ENCODE measurements at places on chromosomes 4 and X.
A peak's percentile ranks its signal among the peaks of the same experiment; 100 is the strongest.

GRCh38 chr4:184889666-184890335 is 64.0 kb upstream of the ACSL1 start:
- DNase-seq = no peak

DNA sequence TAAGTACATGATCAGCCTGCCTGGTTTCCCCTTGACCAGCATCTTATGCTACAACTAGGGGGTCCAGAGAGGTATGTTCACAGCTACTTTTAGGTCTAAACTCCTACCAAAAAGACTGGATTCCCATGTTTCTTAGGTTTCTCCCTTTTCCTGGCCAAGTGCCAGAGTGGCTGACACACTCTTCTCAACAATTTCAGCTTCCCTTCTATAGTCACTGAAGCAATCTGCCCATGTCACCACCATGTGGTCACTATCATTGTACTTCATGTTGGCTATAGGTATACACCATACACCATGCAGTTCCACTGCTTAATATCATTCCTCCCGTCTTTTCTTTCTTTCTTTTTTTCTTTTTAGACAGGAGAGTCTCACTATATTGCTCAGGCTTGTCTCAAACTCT is 66.9 kb downstream of the KLHL13 start:
- DNase-seq = no peak

- no peak for DNase-seq
Observed at GRCh38 chr4:40550948-40551462, 78.7 kb downstream of the RBM47 start.

DNA sequence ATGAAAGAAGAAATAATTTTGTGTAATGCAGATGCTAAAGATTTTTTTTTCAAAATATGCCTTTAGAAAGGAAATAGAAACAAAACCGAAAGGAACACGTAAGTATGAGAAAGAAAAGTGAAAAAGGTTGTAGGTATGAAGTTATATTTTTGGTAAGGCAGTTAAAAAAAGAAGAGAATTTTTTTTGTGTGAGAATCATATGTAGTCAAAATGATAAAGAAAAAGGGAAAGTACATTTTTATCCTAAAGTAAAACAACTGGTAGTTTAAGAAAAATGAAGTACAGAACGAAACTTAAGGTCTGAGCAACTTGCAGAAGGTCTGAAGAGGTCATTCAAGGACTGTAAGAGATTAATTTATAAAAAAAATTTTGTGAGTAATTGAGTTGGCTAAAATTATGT is 164.0 kb upstream of the TRAM1L1 start:
- no peak for DNase-seq

- no peak for DNase-seq
Observed at GRCh38 chr4:35461931-35462659, 782.2 kb downstream of the ARAP2 start.

DNA sequence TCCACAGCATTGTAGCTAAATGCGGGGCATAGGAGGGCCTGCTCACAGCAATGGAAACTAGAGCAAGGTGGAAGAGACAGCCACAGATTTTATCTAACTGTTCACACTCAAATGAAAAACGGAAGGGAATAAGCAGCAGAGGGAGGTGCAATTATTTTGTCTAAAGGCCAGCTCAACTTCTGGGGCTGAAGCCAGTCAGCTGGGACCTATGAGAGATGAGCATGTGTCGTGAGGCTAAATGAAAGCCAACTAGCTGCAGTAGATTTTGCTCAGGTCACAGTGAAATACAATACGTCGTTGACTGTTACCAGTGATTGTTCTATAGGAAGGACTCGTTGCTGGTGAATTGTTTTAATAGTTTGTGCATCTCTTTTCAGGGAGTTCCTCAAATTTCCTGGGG is 26.4 kb upstream of the FGFBP2 start:
- DNase-seq = no peak

DNA sequence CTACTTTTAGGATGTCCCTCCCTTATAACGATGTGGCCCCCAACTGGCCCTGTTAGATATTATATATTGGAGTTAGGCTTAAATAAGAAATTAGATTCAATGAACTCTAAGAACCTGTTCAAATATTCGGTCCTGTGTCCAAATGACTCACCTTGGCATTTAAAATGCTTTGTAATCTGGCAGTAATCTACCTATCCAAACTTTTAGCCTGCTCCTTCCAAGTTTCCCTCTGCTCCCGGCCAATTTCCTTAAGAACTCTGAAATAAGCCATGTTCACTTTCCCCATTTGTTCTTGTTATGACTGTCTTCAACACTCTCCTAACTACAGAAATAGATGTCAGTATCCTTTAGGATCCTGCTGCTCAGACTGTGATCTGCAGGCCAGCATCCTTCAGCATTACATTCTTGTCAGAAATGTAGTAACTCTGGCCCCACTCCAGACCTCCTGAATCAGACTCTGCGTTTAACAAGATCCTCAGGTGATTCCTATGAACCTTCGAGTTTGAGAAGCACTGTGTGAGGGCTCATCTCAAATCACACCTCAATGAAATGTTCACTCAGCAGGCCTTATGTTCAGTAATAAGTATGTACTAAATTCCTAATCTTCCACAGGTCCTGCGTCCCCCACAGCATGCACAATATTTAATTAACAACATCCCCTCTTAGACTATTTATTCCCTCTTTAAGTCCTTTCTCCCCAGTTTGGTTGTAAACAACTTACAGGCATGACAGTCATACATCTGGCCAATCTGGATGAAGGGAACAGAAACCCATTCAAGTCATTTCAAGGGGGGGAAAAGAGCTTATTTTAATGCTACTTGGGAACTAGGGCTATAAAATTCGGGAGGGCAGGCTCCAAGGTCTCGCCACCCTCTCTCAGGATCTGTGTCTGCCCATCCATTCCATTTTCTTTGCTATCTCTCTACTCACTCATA is 3.0 kb downstream of the ATP8A1 start:
- no peak for DNase-seq

GRCh38 chrX:110180928-110181310 is 137.0 kb downstream of the AMMECR1 start:
- no peak for DNase-seq

DNA sequence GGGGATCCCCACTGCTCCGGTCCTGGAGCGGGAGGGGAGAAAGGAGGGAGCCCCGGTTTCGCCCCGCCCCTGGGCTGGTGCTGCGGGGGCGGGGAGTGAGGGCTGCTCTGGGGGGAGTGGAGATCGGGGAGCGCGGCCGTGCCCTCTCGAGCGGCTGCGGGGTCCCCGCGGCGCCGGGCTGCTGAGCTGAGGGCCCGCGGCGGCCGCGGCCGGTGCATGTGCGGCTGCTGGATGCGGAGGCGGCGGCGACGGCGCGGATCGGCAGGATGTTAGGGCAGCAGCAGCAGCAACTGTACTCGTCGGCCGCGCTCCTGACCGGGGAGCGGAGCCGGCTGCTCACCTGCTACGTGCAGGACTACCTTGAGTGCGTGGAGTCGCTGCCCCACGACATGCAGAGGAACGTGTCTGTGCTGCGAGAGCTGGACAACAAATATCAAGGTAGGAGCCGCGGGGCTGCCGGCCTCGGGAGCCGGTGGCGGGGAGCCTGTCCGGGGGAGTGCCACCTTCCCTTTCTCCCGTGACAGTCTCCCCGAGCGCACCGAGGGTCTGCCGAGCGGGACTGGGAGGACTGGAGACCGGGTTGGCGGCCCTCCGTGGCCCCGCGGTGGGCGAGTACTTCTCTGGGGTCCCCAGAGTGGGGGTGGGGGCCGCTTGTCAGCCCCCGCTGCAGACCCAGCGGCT is at the start of gene ING2:
Gene ING2, plus strand, starts transcription at position 129 of the 681 bp plus-strand sequence. Its CDS starts 138 bp downstream, at position 267.
- peak; percentile 44 for DNase-seq

GRCh38 chrX:16479206-16479869 is 170.6 kb upstream of the S100G start:
- no peak for DNase-seq

DNA sequence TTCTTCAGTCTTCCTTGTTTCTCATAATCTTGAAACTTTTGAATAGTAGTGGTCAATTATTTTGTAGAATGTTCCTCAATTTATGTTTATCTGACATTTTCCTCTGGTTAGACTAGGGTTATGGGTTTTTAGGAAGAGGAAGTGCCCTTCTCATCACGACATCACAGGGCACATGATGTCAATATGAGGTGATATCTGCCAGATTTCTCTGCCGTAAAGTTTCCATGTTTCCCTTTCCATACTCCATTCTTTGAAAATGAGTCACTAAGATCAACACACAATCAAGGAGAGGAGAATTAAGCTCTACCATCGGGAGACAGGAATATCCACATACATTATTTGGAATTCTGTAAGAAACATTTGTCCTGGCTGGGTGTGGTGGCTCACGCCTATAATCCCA is 28.4 kb downstream of the RP2 start:
- DNase-seq = no peak

- no peak for DNase-seq
Observed at GRCh38 chr4:110587666-110588285, 35.1 kb downstream of the PITX2 start.

GRCh38 chrX:49155243-49155899 is 7.2 kb upstream of the MAGIX start:
- peak; percentile 37 for DNase-seq

DNA sequence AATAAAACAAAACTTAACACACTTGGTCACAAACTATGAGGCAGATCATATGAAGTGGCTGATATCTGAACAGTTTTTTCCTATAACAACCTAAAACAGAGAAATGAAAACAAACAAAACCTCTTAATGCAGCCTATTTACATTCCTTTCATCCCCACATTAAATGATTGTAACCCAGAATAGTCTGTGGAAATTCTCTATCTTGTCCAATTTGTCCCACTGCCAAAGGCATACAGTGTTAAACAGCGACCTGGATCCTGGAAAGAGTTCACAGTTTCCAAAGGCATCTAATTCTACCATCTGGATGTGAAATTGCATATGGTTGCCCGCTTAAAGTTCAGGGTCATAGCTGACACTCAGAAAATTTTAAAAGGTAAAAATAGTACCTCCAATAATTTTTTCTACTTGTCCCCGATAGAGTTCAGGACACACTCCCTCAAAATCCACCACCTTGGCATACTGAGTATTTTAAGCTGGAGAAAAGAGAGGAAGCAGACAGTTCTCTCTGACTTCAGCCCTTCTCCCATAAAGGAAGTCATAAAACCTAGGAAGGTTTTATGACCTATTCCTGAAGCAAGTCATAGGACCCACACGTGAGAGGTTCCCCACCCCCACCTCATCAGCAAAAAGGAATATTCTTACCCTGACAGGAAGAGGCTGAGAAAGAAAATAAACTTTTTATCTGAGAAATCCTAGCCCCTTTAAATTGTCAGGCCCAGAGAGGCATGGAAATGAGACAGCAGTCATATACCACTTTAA is 270.2 kb downstream of the PAPSS1 start:
- DNase-seq = no peak

GRCh38 chr4:145453163-145453520 is 28.5 kb upstream of the SMAD1 start:
- no peak for DNase-seq

- no peak for DNase-seq
Observed at GRCh38 chr4:109708990-109709389, 5.7 kb upstream of the CASP6 start.

DNA sequence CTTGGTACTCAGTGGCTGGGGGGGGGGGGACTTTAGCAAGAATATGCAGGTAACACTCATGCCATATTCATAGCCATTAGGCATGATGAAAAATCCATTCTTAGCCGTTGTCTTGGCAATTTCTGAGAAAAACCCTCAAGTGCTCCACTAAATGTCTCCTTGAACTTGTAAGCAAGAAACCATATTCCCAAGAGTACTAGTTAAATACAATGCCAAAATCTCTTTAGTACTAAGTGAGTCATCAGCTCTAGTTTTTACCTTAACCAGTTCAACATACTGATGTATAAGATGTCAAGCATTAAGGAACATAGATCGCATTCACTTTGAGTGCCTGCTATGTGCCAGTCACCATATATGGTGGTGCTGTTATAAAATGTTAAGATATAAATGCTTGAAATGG is 27.5 kb downstream of the UBE2D3 start:
- no peak for DNase-seq

DNA sequence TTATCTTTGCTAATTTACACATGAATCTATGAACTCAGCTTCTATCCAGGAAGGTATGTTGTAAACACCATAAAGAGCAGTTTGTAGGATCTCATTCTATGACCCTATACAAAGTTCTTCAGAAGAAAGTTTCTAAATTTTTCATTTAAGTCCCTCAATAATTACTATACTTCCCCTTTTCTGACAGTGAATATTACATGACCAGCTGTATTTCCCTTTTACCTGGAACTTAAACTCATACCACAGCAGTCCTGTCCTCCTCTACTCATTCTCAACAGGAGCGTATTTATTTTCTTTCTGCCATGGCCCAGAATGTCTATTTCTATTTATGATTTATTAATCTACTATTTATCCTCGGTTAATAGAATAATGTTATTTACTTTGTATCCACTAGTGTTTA is 15.8 kb downstream of the RASGEF1B start:
- DNase-seq = no peak

DNA sequence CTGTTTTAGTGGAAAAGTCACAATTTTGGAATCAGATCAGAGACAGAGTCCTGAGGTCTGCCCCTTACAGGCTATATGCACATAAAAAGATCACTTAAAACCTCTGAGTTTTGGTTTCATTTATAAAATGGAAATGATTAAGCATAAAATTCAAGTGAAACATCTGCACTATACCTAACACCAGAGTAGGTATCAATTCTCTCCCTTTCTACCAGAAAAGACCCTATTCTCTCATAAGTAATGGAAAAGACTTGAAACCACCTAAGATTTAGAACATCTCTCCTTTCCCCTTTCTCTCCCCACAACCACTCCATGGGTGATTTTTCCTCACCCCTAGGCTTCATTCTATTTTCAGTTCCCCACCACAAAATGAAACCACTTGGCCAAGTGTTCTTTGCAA is 907 bp downstream of the LHFPL1 start:
- no peak for DNase-seq

- no peak for DNase-seq
Observed at GRCh38 chr4:105641845-105642244, 66.6 kb downstream of the INTS12 start.

DNA sequence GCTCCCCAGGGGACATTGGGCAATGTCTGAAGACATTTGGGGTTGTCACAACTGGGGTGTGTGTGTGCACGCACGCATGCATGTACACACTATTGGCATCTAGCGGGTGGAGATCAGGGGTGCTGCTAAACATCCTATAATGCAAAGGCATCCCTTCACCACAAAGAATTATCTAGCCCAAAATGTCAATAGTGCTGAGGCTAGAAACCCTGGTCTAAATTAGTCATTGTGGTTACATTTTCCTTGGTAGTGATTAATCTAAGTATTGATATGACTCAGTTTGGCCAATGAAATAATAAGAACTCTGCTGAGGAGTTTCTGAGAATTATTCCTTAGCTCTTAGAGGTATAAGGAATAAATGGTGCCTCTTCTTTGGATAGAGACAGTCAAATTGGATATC is 200.2 kb downstream of the CLCN4 start:
- no peak for DNase-seq

DNA sequence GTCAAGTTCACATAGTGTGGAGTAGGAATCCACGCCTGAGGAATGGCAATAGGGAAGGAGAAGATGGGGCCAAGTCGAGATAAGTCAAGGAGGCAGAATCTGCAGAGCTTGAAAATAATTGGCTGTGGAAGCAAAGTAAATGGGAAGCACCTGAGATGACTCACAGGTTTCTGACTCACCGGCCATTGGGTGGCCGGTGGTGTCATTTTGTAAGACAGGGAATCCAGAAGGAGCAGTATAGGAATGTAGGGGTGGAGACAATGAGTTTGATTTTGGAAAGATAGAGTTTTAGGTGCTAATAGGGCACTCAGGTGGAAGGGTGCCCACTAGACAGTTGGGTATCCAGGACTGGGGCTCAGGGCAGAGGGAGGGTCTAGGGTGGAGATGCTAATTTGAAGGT is 201.0 kb upstream of the MAMLD1 start:
- DNase-seq = no peak
